NCI-H2081 (cell line): ENCODE measurements at places on chromosomes 6 and 20.

- DNase-seq, result no peak
Measured at GRCh38 chr20:51496964-51497363, 45.6 kb downstream of the NFATC2 start.

DNA sequence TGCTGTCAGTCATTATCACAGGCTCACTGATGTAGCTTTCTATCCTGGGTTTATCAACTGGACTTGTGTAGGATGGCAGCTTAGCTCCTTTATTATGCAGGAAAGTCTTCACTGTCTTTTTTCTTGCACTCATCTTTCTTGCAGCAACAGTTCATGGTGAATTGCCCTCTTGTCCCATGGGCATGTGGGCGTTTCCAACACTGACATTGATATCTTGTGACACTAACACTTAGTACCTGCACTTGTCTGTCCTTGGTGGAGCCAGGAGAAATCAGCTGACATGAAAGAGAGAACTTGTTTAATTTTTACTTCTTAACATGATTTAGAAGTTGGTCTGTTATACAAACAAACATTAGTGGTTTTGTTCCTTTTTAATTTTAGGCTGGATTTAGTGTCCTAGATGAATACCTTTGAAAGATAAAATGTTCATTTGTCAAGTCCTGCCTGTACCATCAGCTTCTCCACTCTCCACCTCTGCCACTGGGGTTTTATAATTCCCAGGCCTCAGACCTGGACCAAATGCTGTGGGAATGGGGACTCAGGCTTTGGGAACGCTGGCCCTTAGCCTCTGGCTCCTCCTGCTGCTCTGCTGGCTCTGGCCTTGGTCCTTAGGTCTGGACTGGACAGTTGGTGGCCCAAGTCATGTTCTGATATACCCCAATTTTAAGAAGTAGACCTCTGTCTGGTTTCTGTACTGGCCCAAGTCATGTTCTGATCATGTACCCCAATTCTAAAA, 161.0 kb upstream of the LAMP5 start:
- no peak for DNase-seq

GRCh38 chr6:2978923-2979322, 7.6 kb upstream of the SERPINB6 start:
- DNase-seq, result no peak

DNA sequence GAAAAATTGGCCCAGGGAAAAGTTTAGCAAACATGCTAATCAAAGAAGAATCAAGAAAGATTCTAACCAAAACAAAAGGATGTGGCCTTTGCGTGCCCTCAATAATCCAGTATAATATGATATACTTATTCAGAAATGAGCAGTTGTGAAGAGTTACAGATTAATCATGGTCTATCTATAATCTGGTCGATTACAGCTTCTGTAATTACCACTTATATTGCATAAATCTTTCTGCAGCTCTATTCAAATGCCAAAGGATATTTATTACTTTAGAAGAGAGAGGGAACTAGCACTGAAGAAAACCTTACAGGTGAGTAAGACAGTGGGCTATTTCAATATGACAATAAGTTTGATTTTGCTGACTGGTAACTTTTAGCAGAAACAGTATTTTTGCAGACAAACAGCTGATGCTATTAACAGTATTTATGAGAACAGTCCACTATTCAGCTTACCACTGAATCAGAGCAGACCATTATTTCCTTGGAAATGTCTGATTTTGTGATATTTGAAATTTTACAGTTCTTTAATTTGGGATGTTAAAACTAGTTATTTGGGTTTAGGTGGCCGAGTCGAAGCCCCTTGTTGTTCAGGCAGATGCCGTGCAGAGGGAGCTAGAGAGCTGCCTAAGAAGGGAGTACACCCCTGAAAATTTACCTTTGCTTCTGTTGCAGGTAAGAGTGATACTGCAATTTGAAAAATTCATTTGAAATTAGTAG, 92.2 kb downstream of the CEP57L1 start:
- DNase-seq, result no peak

GRCh38 chr20:51119914-51120313, 97.0 kb upstream of the KCNG1 start:
- no peak for DNase-seq

DNA sequence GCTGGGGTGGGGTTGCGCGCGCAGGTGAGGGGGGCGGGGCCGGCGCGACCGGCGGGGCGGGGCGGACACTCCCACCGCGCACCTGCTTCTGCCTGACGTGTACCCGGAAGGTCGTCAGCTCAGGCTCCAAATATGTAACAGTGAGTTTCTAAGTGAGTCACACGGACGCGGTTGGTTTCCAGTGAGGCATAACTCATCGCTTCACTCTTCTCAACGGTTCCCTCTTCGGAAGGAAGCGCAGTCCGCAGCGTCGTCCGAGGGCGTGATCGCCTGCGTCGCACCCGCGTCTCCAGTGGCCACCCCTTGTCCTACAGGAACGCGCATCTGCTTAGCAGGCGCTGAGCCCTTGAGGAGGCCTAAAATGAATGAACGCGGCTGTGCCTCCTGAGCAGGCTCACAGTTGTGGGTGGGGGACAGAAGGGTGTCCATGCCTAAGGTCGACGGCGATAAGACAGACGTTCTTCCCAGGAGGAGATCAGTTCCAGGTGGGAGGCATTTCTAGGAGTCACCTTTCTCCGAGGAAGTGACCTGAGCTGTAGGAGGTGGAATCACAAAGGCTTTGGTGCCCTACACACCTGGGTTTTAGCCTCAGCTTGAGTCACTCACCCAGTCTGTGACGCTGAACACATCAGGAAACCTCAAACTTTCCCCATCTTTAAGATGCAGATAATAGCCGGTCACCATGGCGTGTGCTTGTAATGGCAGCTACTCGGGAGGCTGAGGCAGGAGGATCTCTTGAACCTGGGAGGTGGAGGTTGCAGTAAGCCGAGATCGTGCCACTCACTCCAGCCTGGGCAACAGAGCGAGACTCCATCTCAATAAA, 50.9 kb upstream of the EZR start:
- peak; percentile 83 for DNase-seq

DNA sequence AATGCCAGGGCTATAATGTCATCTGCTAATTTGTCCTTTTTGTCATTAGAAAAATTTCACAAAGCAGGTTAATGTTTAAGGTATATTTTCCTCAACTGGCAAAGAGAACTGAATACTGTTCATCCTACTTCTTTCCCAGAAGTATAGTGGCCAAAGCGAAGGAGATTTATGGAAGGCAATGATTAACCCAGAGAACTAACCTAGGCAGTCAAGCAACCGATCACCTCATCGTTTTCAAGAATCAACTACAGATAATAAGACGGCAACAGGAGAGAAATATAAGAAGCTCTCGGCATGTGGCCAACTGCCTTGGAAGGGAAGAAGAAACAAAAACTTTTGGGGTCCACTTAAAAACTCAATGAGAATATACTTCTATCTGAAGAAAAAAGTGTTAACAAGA, 38.2 kb downstream of the REV3L start:
- DNase-seq, result no peak

DNA sequence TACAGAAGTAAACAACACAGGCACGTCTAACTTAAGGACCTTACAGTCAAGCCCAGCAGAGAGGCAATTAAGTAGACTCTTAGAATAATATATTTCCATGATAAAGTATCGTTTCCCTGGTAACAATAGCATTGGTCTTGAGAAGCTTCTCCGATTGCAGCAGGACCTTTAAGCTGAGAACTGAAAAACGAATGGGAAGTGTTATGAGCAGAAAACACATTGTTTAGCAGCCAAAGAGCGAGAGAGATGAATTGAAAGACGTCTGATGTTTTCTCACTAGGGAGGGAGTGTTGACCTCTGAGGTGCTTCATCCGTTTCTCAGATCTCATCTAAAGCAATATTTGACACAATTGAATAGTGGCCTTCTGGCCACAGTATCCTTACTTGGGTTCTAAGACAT, 855 bp downstream of the BYSL start:
- no peak for DNase-seq

GRCh38 chr6:36616893-36617521, 22.8 kb downstream of the SRSF3 start:
- DNase-seq, result no peak

GRCh38 chr6:44064089-44064947, 62.9 kb downstream of the MRPL14 start:
- DNase-seq, result no peak

DNA sequence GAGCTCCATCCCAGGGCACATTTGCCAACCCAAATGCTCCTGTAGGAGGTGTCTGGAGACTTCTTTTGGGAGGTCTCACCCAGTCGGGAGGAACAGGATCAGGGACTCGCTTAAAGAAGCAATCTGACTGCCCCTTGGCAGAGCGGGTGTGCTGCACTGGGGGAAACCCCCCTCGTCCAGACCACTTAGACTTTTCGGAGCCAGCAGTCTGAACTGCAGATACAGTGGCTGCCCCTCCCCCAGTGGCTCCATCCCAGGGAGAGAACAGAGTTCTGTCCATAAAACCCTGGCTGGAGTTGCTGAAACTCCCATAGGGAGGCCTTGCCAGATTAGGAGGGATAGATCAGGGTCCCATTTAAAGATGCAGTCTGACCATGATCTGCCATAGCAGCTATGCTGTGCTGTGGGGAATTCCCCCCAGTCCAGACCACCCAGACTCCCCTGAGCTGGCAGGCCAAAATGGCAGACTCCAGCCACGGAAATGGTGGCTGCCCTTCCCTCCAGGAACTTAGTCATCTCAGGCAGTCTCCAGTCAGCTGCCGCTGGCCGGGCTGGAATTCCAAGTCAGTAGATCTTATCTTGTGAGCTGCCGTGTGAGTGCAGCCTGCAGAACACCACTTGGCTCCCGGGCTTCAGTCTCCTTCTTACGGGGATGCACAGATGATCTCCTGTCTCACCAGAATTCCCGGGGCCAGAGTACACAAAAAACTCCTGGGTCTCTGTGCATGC, 278.1 kb upstream of the SASH1 start:
- DNase-seq, result no peak

DNA sequence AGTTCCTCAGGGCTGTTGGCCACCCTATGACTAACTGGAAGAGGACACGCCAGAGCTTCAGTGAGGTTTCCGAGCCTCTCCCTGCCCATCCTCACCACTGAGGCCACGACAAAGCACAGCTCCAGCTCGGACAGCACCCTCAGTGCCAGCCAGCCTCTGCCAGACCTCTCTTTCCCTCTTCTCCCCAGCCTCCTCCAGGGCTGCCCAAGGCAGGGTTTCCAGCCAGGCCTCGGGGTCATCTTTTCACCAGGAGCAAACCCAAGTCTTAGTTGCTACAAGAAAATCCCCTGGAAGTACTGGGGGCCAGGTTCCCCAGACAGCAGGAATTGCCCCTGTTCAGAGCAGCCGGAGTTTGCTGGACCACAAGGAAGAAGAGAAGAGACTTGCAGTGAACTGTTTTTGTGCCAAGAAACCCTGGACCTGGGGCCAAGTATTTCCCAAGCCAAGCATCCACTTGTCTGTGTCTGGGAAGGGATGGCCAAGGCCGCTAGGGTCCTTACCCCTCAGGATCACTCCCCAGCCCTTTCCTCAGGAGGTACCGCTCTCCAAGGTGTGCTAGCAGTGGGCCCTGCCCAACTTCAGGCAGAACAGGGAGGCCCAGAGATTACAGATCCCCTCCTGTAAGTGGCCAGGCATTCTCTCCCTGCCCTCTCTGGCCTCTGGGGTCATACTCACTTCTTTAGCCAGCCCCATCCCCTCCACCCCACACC, 41.6 kb downstream of the PLAGL2 start:
- DNase-seq, result no peak

DNA sequence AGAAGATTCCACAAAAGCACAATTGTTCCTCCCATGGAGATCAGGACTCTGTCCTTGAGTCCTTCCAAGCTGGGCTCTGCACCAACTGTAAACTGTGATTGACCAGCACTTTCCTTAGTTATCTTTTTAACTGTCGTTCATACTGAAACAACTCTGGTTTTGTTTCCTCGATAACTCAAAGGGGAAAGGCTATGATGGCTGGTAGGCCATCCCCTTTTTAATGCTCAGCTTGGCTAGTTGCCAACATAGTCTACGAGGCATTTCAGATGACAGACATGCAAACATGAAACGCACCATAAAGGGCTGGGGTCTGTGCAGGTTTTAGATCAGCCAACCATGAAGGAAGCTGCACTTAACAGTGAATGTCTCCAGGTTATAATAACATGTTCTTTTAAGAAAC, 497.1 kb upstream of the ARID1B start:
- DNase-seq, result peak; percentile 38

DNA sequence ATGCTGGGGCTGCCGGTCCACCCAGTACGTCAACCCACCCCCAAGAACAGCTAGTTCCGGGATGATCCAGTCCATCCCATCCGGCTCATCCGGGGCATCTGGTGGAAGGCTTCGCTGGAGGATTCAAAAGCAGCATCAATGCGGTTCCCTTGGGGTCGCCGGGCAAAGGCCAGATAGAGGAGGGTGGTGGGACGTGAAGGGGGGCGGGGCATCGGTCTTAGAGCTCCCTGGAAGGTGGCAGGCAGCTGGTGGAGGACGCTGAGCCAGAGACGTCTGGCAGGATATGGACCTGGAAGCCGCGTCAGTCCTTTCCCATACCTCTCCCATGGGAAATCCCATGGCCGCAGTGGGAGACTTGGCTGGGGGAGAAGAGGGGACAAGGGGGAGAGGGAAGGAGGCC, 1500.8 kb upstream of the DEFB115 start:
- no peak for DNase-seq

DNA sequence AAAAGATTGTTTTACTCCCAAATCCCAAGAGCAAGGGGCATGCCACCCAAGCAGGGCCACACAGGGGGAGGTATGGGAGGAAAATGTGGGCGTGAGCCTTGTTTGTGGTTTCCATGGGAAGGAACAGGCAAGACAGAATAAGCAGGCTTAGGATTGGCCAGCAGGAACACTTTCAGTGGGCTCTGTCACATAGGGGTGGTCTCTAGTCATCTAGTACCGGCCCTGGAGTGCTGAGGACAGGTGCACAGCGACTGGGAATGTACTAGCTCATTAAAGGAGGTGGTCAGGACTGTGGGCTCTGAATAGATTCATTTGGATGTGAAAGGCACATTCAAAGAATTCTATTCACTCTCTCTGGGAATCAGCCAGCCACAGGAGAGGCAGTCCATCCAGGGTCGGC, 175.6 kb downstream of the TBC1D7 start:
- DNase-seq, result no peak

DNA sequence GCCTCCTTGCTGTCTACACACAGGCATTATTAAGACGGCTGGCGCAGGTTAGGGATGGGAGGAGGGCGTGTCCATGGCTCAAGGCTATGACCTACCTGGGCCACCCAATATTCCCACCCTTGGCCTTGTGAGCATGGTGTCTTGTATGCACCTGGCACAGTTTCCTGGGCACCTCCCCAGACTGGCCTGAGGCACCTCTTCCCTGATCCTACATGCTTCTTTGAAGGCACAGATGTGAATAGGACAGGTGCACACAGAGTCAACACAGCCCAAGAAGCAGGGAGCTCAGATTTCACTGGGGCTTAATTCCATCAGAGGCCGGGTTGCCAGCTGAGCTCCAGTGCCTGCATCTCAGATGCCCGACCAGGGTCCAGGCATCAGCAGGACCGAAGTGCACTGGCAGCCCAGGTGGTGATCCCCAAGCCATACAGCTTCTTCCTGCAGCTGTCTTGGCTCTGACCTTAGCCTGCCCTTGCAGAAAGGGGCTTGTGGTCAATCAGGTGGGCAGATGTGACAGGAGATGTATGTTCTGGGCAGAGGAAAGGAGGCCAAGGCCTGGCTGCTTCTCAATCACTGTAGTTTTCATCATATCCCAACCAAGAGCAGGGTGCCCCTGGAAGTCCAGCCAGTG, 287.7 kb downstream of the CLIC5 start:
- no peak for DNase-seq

- DNase-seq, result no peak
Measured at GRCh38 chr6:161446949-161447348, 173.1 kb upstream of the AGPAT4 start.
